Activated CD4-positive, alpha-beta T cell treated with anti-CD3 and anti-CD28 coated beads for 1 hour (primary cell): ENCODE measurements at places on chromosomes 7 and 10.
A peak's percentile ranks its signal among the peaks of the same experiment; 100 is the strongest.

DNA sequence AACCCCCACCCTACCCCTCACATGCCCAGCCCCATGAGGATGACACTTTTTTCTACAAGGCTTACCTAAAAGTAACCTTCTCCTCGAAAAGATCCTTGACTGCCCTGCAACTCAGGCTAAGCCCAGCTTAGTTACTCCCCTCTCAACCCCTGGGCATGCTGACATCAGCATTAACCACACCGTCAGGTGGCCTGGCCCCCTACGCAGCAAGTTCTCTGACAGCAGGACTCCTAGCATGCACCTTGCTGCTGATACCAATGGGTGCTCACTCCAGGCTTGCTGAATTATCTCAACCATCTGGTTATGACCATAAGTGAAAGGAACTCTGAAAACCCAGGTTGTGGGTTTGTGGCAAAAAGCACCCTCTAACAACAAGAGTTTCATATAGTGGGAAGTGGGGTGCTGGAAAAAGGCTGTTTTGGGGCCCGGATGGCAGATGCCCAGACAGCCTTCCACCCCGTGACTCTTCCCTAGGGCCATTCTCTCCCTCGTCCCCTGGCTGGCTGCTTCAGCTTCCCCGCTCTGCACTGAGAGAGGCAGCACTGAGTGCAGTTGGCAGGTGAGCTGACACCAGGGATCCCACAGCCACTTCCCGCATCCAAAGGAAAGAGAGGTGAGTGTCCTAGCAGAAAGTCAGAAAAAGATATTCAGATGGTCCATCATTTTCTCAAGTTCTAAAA, 518.9 kb downstream of the KCNMA1 start:
- no peak for DNase-seq

GRCh38 chr10:102660888-102661657, 16.8 kb downstream of the TRIM8 start:
- peak; percentile 27 for DNase-seq

DNA sequence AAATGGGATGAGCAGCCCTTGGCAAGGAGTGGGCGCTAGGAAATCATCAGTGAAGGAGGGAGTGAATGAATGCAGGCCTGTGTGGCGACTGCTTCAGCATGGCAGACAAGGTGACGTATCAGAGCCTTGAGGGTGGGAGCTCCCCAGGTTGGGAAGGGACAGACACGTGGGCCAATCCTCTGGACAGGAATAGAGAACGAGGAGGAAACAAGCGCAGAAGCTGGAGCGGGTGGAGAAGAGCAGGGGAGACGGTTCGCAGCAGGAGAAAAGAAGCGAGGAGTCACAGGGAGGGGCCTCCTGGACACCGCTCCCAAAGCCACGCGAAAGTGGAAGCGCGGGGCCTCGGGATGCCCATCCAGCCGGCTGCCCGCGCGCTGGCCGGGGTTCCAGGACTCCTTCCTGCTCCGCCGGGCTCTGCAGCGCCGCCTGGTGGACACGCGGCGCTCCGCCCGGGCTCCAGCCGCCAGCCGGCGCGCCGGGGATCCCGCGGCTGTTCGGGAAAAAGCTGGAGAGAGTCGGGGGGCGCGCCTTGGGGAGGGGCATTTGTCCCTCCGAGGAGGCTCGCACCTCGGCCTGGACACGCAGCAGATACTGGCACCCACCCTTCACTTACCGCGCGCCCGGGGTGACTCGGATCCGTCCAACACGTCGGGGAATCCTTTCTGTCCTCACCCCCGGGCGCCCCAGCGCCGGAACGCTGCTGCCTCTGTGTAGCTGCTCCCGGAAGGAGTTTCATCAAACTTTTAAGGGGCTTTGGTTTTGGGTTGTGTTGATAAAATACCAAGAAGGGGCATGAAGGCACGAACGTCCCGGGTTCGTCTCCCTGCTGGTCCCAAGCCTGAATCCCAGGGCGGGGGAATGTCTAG, 6.3 kb downstream of the ZNF503 start:
- DNase-seq: no peak

DNA sequence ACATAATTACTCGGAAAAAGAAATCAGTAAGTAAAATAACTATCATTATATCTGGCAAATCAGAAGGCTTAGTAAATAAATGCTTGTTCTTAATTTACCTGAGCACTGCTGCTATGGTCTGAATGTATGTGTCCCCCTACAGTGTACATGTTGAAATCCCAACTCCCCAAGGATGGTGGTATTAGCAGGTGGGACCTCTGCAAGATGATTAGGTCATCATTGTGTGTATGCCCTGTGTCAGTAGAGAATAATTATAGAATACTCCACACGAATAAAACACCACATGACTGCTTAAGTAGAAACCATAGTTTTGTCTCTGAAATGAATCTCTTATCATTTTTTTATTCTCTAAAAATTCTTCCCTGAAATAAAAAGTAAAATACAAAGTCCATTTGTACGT, 101.6 kb downstream of the RNF133 start:
- no peak for DNase-seq

DNA sequence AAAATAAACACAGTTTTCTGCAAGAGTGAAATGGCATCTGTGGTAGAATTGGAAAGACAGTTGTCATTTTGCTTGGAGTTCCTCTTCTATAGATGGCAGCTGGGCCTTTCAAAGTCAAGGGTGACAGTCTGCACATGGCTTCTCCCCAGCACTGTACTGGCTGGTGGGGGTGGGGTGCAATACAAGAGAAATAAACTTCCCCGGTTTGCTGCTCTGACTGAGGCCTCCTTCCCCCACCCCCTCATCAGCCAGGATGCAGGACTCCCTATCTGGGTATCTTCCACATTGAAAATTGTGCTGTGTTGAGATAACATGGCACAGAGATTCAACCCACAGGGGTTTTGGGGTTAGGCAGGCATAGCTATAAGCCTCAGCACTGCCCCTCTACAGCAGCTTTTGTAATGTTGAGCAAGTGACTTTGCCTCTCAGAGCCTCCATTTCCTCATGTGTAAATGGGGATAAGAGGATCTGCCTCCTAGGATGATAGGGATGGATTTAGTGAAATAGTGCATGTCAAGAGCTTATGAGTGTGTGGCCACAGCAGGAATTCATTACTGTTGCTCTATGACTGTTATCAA, 85.8 kb upstream of the WDR11 start:
- DNase-seq: no peak

DNA sequence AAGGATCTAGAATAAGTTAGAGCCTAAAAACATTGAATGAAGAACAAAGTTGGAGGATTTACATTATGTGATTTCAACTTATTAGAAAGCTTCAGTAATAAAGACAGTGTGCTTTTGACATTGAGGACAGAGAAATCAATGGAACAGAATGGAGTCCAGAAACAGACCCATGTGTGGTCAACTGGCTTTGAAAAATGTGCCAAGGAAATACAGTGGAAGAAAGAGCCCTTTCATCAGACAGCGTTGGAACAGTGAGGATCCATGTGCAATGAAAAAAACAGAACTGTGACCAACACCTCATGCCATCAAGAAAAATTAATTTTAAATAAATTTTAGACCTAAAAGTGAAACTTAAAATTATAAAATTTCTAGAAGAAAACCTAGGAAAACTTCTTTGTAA, 50.6 kb upstream of the LRRC18 start:
- DNase-seq: no peak

DNA sequence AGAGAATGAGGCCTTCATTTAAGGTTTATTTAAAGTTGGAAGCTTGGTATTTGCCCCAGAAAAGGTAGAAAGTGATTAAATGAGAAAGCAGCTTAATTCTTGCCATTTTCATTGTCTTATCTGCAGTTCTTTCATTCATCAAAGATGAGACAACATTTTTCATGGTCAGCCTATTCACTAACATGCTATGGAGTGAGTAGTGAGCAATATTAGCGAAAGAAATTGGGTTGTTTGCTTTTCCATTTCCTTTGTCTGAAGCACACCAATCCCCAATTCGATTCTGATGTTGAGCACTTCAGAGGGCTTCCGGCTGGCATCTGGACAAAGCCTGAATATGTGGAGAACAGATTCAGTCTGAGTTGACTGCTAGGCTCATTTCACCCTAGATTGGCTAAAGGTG, 317.2 kb downstream of the BBS9 start:
- no peak for DNase-seq
